ENCODE measurements at places on chromosomes 4 and X.

- no peak for DNase-seq
Measured at GRCh38 chrX:151543706-151544105, 19.8 kb upstream of the PASD1 start.

- DNase-seq = no peak
Measured at GRCh38 chr4:48841045-48841827, 10.3 kb downstream of the OCIAD1 start.

GRCh38 chr4:22848332-22848731, 155.6 kb downstream of the GBA3 start:
- DNase-seq = no peak

DNA sequence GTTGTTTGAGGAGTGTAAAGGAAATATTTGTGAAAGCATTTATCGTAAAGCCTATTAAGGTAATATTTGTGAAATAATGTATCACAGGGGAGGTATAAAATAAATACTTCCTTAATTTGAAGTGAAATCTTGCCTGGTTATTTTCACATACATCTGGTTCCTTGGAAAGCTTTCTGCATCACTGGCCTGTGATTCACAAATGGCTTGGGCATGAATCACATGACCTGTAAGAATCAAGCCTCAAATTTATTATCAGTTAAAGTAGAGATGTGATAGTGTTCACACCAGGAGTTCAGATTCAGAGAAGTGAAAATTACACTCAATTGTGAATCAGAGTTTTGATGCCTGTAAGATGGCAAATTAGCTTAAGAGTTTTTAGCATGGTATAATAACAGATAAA, 1911.4 kb downstream of the STIM2 start:
- DNase-seq = no peak

- DNase-seq = no peak
Measured at GRCh38 chr4:153221783-153222706, 17.8 kb downstream of the TRIM2 start.

DNA sequence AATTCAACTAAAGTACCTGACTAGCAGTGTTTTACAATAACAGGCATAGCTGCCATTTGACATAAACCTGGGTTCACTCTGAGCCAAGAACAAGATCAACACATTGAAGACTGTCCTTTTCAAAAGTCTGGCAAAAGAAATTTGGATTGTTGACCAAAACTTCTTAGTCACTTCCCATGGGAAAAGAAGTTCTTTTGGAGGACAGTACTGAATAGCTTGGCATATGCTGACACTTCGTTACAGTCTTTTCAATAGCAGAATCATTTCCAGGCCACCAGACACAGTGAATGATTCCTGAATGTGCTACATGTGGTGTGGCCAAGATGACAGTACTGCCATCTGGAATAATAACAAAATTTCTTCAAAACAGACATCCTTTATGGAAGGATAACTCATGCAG, 560.3 kb downstream of the GRID2 start:
- DNase-seq = no peak

- DNase-seq = no peak
Measured at GRCh38 chr4:37590016-37590415, 96.2 kb downstream of the RELL1 start.

- DNase-seq = no peak
Measured at GRCh38 chrX:35406386-35406785, 391.8 kb upstream of the MAGEB16 start.

DNA sequence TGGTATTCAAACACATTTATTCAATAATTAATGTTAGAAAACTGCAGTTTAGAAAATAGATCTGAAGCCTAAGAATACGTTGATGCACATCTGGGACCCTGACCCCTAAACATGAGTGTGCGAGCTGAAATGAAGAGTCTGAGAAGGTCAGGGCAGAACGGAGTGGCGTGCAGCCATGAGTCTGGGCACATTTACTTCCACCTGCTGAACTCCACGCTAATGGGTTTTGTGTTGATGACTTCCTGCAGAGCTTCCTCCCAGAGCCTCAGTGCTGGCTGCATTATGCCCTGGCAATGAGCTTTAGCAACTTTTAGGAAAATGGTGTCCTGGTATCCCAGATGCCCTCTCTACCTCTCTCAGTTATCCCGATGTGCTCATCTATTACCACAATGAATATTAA, 53.1 kb downstream of the FAM114A1 start:
- no peak for DNase-seq

DNA sequence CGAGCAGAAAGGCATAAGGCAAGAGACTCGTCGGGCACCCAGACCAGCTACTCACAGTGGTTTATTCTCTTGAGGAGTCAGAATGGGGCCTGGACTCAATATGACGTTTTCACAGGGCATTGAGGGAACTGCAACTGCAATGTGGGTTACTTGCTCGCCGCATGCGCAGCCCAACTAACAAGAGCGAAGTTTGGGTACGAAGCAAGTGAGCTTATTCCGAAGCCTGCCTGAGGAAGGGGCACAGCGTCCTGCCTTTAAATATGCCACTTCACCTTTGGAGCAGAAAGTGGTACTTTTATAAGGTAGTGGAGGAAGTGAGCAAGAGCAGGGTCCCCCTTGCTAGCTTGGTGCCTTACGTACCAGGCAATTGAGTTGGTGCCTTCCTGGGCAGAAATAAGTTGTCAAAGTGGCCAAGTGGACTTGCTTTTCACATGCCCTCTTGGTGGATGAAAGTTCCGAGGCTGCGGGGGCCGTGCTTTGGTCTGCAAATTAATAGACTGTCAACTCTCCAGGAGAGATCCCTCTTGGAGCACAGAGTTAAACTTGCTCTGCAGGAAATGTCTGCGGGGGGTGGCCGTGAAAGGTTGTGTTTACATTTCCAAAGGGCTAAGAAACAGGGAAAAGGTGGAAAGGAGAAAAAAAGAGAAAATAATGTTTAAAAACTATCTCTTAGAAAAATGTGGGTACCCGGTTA, 480.4 kb downstream of the TRIML1 start:
- no peak for DNase-seq

- no peak for DNase-seq
Measured at GRCh38 chrX:4809571-4809970, 1096.1 kb upstream of the PRKX start.

- DNase-seq = no peak
Measured at GRCh38 chrX:120372667-120373370, 10.9 kb downstream of the ATP1B4 start.

DNA sequence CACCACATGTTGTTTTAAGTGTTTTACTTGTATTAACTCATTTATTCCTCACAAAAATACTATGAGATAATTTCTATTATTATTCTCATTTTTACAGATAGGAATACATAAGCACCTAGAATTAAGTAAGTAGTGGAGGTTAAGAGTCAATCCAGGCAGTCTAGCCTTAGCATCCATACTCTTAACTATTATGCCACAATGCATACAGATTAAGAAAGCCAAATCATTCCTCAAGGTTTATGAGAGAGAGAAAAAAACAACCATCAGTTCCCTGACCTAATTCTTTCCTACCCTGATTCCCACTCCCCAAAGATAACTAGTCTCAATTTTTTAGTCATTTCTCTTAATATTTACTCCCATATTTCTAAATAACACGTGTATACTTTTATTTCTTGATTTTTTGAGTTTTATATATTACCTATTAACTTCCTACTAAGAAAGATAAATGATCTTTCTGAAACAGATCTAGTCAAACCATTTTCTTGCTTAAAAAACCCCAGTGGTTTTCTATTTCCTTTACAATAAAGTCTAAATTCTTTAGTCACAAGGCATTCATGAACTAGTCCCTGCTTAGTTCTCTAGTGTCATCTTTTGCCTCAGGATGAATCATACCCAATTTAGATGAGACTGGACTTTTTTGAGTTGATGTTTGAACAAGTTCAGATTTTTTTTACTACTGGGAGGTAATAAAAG, 16.0 kb downstream of the UBA6 start:
- DNase-seq = no peak

- DNase-seq = no peak
Measured at GRCh38 chrX:119132961-119133360, 5.3 kb upstream of the KIAA1210 start.
